ENCODE measurements at places on chromosomes 3 and 15. TPM values are rescaled to one million over a fixed set of nuclear protein-coding genes. Genes with fewer than 3 reads are reported as not detected.

Gene GOLGA8Q
- 1.8 TPM for total RNA-seq

Gene GRIP2
- total RNA-seq = not detected

Gene TRMT10C
- total RNA-seq = 45.4 TPM

Gene MYH15
- 0.84 TPM for total RNA-seq

Gene MYEF2
- 14.1 TPM for total RNA-seq

Gene RBMS3
- 2.1 TPM for total RNA-seq

Gene PARP15
- total RNA-seq = 44.4 TPM

Gene C3orf22
- total RNA-seq = not detected

Gene ANKRD34C
- not detected for total RNA-seq

Gene ZPLD1
- not detected for total RNA-seq

Gene GOLGA8R
- 2.2 TPM for total RNA-seq

Gene RASGRF1
- total RNA-seq = not detected

Gene ACKR2
- total RNA-seq = 0.10 TPM

Gene ACTC1
- total RNA-seq = not detected

Gene ANKRD63
- not detected for total RNA-seq

Gene PAQR5
- total RNA-seq = under 0.01 TPM

Gene ACAN
- under 0.01 TPM for total RNA-seq

Gene HOMER2
- total RNA-seq = 3.7 TPM

Gene LHFPL4
- total RNA-seq = not detected
